EH (cell line): ENCODE measurements at places on chromosomes 2 and 18.
A peak's percentile ranks its signal among the peaks of the same experiment; 100 is the strongest.

- DNase-seq: no peak
Observed at GRCh38 chr2:132915812-132916549, 246.0 kb upstream of the LYPD1 start.

GRCh38 chr2:134217924-134218323 lies 35.9 kb upstream of the MGAT5 start:
- no peak for DNase-seq

DNA sequence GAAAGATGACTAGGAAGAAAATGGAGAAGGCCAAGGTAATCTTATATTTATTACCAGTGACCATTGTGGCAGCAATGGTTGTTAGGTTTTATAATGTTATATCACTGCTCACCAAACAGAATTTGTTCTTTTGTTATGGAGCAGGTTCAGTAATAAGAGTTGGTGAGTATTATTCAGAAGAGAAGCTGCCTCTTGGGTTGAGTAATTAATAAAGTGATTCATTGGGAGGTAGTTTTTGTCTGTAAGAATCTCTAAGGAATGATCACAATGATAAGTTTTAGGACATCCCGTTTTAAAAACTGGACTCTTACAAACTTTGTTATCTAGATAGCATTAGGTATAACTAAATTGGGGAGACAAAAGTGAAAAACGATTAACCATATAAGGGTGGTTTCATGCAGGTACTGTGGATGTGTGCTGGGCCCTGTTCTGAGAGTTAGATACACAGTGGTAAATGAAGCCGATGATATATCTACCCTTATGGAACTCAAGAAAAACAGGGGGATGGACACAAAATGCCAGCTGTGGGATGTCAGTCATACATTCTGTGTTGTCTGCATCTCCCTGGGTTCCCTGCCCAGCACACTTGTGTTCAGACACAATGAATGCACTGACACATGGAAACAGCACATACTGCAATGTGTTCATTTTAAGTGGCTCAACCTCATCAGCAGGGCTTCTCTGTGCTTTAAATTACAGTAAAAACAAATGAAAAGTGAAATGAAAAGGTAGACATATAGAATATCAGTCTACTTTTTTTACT lies 7.5 kb downstream of the MAP4K4 start:
- peak; percentile 51 for DNase-seq

DNA sequence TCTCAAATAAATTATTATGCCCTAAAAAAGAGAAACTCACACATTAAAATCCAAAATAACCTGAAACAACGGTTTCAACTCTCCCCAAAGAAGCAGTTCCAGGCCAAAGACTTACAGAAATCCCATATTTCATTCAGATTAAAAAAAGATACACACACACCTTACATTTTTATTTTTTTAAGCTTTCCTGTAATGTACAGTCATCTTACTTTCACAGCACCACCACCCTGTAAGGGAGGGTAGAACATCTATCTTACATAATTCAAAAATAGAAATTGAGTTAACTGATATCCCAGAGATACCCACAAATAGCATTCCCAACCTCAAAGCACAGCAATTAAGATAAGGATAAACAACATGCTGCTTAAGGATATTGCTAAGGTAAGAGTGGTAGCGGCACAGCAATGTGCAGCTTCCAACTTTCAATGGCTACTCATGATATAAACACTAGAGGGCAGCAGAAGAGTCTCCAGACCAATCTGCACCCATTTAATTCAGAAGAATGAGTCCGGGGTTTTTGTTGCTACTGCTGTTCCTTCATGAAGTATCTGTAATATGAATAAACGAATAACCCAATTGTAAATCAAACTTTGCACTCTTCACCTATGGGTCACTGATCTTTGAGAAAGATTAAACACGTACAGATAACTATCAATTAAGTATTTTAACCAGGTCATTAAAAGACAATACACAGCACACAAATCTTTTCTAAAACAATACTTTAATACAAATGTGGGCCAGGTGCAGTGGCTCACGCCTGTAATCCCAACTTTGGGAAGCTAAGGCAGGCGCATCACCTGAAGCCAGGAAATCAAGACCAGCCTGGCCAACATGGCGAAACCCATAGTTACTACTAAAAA lies 11.3 kb downstream of the GFPT1 start:
- DNase-seq: peak; percentile 35

- DNase-seq: no peak
Observed at GRCh38 chr18:37762076-37762621, 196.6 kb upstream of the CELF4 start.

DNA sequence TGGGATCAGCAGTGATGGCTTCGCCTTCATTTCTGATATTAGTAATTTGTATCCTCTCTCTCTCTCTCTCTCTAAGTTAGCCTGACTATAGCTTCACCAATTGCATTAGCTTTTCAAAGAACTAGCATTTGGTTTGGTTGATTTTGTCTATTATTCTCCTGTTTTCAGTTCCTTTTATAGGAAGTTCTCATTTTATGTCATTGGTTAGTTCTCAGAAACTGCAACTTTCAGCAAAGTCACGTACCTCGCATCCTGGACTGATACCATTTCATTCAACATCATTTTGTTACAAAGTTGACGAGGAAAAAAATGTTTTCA lies 450.8 kb downstream of the EIPR1 start:
- DNase-seq: no peak

GRCh38 chr2:210046851-210047500 lies 44.5 kb downstream of the RPE start:
- no peak for DNase-seq

- DNase-seq: peak; percentile 49
Observed at GRCh38 chr2:85673716-85674375, 5.8 kb upstream of the SFTPB start.

DNA sequence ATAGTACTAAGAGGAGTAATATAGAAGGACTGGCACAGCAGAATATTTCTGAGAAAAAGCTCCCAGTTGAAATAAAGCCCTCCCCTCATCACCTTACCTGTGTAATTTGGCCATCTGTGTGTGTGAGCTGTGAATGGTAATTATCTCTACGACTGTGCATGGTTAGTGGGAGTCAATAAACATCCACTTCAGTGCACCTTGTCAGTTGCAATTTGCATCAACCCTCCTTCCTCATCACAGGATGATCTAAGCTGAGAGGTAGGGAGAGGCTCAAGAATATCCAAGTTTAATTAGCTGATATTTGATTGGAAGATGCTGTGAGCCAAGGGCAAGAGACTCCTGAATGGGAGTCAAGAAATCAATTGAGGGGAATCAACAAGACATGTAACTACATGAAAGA lies 694.9 kb upstream of the KLHL29 start:
- DNase-seq: no peak

- DNase-seq: no peak
Observed at GRCh38 chr2:68320118-68320641, 431 bp upstream of the CNRIP1 start.

- peak; percentile 40 for DNase-seq
Observed at GRCh38 chr2:160408173-160408958, 85.2 kb downstream of the RBMS1 start.

GRCh38 chr2:165634855-165635254 lies 159.2 kb downstream of the GALNT3 start:
- DNase-seq: peak; percentile 29

DNA sequence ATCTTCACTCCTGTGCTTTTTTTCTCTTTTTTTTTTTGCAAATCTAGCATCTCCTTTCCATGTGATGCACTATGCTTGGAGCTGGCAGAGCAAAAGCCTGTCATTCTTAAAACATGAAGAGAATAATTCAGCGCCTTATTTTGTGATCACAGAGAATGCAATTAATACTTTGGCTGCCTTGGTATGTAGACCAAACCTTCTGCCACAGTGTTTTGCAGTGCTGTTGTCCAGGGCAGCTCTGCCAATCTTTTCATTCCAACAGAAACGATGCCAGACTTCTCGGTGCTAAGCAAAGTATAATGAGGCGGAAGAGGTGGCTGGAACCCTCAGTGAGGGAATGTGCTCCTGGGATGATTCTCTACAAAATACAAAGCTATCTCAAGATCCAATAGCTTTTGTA lies 25.6 kb downstream of the BCL2 start:
- DNase-seq: no peak

DNA sequence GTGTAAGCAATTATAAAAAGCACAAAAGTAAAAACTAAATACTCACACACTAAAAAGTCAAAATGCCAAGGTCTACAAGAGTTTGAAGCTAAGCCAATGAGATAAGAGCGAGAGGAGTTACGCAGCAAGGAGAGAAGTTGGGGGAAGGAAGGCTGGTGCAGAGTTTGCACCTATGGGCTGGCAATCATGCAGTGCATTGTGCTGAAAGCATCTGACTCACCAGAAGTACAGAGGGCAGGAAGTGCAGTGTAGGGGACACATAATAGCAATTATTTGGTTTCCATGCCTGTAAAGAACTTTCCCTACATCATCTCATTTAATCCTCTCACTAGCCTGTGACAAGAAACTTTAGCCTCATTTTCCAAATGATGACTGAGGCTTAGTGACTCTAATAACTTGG lies 142.7 kb upstream of the KYNU start:
- no peak for DNase-seq

- DNase-seq: no peak
Observed at GRCh38 chr2:30310371-30310770, 79.0 kb downstream of the LBH start.

GRCh38 chr18:28494151-28494550 lies 317.2 kb upstream of the CDH2 start:
- DNase-seq: peak; percentile 47

GRCh38 chr2:147739508-147739907 lies 105.3 kb upstream of the ACVR2A start:
- peak; percentile 74 for DNase-seq

GRCh38 chr2:111657351-111657975 lies 226.5 kb downstream of the ANAPC1 start:
- no peak for DNase-seq

DNA sequence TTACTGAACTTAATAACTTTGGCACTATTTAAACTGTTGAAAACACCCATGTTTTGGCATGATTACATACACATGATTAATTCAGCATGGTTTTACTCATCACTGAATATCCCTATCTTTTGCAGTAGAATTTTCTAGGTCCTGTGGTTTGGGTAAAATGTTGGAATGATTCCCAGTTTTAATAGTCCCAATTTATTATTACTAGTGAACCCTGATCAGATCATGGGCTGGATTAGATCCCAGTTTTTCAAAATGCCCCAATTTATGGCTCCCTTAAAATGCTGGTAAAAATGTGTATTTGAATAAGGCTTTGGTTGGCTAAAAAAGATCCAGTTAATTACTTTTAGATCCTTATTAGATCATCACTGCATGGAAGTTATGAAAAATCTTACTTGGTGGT lies 273.6 kb upstream of the NRP2 start:
- DNase-seq: peak; percentile 58

DNA sequence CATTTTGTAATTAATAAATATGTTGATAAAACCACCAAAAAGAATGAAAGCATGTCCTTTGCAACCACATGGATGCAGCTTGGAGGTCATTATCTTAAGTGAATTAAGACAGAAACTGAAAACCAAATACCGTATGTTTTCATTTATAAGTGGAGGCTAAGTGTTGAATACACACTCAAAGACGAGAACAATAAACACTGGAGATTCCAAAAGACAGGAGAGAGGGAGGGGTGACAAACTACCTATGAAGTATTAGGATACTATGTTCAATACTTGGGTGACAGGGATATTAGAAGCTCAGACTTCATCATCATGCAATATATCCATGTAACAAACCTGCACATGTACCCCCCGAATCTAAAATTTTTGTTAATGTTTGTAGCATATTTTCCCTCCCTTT lies 7.0 kb downstream of the ERLEC1 start:
- DNase-seq: no peak

DNA sequence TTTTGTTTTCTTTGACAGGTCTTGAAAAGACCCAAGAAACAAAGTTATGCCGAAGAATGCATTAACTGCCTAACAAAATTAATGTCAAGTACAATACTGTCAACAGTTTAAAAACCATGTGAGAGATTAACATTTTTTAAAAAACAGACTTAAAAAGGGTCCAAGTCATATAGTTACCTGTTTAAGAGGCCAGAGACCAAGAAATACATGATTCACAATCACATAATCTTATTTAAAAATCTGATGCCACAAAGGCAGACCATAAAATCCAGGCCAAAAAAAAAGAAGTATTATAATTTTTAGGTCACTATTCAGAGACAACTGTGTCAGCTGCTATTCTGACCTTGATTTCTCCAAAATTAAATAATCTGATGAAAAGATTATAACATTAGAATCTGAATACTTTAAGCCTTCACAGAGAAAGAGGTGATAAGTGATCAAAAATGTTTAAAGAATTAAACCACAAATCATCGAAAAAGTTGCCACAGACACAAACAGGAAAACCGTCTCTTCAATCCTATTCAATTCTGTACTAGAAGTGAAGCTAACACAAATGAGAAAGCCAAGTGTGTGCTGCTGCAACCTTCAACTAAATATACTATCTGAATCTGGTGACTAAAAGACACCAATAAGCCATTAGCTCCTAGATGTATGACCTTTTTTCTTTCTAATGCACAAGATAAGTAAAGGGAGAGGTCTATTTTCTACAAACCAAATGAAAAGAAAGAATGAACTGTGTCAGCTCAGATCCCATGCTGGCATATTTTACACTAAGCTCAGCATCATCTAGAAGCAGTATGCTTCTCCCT lies 286.0 kb downstream of the ZEB2 start:
- DNase-seq: no peak

- no peak for DNase-seq
Observed at GRCh38 chr18:1665079-1665478, 760.4 kb downstream of the ADCYAP1 start.

DNA sequence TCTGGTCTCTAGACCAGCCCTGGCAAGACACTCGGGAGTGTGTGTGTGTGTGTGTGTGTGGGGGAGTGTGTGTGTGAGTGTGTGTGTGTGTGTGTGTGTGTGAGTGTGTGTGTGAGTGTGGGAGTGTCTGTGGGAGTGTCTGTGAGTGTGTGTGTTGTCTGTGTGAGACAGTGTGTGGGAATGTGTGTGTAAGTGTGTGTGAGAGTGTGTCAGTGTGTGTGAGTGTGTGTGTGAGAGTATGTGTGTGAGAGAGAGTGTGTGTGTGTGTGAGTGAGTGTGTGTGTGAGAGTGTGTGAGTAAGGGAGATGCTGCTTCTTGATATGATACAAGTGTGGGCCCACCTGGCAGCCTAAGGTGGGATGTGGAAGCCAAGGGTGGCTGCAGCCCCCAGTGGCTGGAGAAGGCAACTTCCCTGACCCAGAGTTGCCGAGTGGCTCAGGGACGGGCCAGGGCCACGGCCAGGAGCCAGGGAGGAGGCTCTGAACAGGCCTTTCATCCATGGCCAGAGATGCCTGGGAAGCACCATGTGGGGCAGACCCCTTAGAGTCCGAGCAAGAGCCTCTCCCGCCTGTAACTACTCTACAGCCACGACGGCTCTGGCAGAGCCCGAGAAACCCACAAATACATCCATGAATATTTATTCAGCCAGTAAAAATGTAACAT lies 159.3 kb upstream of the MYCN start:
- no peak for DNase-seq

GRCh38 chr2:220969348-220969747 lies 602.8 kb downstream of the EPHA4 start:
- DNase-seq: no peak
